T-helper 22 cell (primary cell): ENCODE measurements at places on chromosomes 12 and 14.

DNA sequence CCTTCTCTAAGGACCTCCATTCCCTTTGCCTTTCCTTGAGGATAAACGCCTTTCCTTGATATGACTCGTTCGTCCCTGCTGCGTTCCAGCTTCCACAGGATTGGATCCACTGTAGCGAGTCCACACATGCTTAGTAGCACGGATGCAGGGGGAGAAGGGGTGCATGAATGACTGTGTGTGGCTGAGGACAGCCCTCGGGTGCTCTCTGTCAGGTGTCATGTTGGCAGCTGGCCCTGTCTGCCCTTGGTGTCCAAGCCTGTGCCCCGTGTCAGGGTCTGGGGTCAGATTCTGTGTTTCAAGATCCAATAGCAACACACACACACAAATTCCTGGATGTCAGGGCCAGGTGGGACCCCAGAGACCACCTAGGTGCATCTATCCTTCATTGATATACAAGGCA, 17.5 kb upstream of the KRT80 start:
- DNase-seq = no peak

DNA sequence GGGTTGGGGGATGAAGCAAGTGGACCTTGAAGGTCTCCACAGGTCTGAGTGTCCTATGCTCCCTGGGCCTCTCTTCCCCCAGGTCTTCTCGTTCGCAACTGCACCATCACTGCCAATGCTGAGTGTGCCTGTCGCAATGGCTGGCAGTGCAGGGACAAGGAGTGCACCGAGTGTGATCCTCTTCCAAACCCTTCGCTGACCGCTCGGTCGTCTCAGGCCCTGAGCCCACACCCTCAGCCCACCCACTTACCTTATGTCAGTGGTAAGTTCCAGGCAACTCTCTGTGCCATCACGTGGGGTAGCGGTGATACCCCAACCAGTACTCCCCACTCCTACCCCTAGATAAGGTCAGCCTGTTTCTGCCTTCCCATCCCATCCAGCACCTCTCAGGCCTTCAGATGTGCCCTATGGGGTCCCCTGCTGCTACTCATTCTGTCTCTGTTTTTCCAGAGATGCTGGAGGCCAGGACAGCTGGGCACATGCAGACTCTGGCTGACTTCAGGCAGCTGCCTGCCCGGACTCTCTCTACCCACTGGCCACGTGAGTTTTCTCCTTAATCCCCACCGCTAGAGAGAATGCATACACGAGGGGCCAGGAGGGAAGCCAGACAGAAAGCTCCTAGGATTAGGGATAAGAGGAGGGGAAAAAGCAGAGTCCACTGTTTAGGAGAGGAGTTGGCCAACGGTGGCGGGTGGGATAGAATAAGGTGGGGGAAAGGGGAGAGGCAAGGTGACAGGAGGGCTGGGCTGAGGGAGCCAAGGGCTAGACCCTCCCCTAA, 1.6 kb upstream of the TAPBPL start:
- no peak for DNase-seq

DNA sequence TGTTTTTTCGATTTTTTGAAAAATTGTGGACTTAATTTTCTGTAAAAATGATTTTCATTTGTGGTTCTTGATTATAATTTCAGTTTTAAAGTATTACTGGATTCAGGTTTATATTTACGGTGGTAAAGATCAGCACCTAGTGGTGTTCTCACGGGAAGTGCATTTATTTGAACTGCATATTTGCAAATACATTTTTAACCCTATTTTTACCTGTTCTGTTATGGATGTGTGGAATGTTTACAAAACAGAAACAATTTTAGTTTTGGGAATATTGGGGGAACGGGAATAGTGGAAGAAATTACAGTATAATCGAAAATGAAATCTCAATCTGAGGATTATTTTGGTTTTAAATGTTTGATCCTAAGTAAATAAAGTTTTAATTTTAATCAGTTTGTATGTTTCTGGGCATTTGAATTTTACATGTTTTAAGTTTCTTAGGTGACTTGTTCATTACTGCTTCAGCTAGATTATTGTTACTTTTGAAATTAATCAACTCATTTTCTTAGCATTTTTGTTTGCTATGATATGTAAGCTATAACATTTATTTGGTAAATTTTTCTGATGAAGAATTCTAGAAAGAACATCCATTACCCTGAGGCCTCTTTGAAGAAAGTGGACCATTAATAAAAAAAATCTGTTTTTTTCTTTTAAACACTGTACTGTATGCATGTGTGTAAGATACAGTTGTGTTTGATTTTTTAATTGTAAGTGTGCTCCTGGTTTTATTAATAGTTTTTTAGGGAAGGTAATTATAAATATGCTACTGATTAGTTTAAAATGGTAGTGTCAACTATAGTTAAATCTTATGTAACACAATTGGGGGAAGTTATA, 942 bp downstream of the ATF7IP start:
- no peak for DNase-seq

- no peak for DNase-seq
Observed at GRCh38 chr14:92985521-92985920, 62.6 kb downstream of the CHGA start.

DNA sequence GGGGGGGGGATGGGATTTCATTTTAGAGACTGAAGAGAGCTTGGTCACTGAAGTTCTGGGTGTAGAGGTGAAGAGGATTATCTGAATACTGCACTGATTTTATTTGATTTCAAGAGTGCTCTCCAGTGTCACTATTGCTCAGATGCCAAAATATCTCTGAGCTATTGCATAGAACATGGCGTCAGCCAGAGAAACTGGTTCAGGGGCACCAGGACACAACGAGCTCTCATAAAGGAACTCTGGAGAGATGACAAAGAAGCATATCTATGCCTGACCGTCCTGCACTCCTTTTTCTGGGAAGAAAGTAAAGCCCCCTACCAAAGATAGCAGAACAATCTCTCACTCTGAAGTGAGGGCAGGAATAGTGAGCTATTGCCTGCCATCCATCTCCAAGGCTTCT, 2.0 kb downstream of the SLC7A8 start:
- DNase-seq = no peak

DNA sequence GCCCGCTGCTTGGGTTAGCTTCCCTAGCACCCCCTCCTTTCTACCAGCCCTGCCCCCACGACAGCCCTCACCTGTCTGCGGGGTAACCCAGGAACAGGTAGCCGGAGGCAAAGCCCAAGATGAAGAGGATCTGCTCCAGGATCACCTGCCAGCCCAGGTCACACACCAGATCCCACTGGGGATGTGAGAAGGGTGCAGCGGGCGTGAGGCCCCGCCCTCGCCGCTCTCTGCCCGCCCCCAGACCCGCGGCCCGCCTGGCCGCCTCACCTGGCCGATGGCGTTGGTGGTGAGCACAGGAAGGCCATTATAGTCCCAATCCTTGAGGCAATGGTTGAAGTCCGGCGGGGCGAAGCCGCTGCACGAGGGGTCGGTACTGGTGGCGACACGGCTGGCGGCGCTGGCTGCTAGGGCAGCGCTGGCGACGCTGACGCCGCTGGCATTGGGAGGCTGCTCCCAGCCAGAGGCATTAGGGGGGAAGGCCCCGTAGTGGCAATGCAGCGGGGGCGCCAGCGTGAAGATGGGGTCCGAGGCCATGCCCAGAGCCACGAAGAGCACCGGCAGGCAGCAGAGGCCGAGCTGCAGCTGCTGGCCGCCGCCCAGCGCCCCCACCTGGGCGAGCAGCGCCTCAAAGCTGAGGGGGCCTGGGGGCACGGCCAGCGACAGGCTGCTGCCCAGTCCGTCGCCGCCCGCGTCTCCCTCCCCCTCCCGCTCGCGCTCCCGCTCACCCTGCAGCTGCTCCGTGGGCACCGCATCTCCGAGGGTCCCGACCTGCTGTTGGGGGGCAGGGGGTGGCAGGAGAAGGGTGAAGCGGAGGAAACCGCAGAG, 794 bp downstream of the SLC22A17 start:
- DNase-seq = no peak

DNA sequence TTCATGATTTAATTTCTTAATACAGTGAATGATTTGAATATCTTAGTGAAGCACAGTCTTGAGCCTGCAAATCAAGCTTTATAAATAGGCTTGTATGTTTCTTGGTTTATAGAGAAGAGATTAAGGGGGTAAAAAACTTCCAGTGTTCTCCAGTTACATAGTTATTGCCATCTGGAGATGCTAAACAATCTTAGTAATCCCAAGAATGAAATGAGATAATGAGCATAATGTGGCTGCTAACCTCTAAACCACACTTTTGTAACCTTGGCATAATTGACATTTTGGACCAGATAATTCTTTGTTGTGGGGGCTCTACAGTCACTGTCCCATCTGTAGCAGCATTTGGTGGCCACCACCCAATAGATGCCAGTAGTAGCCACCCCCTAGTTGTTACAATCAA, 316.8 kb downstream of the CCDC91 start:
- no peak for DNase-seq

DNA sequence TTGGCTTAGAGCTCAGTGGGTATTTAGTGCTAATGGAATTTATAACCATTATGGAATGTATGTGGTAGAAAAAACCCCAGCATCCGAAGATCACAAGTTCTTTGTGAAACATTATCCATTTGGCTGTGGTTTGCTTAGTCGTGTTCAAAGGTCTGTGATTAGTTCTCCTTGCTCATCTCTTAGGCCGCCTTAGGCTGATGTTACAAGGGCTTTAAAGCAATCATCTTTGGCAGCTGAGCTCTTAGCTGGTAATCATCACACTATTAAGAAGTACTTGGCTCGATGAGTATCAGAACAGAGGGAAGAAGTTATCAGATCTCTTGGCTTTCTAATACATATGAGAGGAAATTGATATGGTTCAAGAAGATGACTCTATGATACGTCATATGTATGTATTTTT, 124.1 kb upstream of the E2F7 start:
- DNase-seq = no peak

- DNase-seq = no peak
Observed at GRCh38 chr12:3354586-3354985, 136.4 kb upstream of the PRMT8 start.

GRCh38 chr12:55642267-55642666, 5.6 kb downstream of the OR10P1 start:
- DNase-seq = no peak

DNA sequence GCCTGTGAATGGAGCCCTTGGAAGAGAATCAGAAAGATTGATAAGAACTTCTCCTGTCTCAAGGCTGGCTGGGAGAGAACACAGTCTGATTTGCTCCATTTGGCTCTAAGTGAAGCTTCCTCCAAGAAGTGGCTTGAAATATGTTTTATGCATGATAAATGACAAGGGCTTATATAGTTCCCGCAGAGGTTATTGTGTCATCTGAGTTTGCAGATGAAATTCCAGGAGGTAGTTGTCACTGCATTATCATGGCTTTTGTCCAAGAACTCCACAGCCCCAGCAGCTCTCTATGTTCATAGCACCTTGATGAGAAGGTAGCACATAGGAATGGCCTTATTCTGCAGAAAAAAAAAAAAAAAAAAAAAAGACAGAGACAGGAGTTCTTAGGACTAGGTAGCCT, 108.5 kb downstream of the DACT1 start:
- no peak for DNase-seq

DNA sequence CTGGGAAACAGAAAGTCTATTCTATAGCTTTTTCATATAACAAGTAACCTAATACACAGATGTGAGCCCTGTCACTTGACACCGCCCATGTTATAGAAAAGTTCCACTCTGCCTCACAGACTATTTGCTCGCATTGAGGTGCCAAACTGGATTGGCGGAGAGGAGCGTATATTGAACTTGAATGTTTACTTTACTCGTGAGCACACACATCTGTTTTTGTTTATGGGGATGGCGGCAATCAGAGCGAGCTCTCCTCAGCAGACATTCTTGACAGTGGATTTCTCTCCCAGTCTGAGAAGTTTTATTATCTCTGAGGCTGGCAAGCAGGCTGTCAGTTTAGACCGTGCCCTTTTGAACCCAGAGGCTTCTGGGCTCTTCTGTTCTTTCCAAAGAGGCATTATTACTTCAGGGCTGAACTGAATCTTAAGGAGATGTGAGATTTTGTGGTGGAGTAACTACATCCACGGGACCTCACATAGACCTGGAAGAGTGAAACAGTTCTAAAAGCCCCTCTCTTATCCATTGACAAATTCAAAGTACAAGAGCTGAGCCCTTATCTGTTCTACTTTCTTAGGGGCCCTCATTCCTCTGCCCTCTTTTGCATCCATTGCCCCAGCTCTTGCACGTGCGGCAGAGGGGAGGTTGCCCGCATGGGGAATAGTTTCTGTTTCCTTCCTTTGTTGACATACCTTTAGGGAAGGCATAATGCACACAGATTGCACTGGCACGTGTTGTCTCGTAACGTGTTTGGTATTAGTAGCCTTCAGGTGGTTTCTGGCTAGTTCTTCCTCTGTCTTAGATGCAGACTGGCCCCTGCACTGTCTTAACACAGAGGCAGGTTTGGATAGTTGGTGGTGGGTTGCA, 68.2 kb downstream of the DRAM1 start:
- DNase-seq = no peak
